ENCODE measurements at places on chromosomes 11 and 22.
A peak's percentile ranks its signal among the peaks of the same experiment; 100 is the strongest.

GRCh38 chr11:17767301-17767885 is 32.8 kb downstream of the KCNC1 start:
- DNase-seq, result no peak

DNA sequence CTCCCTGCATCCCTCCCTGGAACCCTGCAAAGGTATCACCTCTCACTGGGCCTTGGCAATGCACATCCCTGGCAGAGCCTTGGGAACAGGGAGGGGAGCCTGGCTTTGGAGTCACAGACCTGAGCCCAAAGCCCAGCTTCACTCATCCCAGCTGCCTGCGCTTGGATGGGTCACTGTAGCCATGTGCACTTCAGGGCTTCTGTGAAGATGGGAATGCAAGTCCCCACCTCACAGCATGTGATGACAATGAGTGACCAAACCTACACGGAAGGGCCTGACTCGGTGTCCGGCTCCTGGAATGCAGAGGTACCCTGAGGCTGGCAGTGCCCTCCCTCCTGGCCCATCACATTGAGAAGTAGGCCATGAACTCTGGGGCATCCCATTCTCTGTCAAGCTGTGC is 22.8 kb upstream of the BAIAP2L2 start:
- DNase-seq, result no peak

DNA sequence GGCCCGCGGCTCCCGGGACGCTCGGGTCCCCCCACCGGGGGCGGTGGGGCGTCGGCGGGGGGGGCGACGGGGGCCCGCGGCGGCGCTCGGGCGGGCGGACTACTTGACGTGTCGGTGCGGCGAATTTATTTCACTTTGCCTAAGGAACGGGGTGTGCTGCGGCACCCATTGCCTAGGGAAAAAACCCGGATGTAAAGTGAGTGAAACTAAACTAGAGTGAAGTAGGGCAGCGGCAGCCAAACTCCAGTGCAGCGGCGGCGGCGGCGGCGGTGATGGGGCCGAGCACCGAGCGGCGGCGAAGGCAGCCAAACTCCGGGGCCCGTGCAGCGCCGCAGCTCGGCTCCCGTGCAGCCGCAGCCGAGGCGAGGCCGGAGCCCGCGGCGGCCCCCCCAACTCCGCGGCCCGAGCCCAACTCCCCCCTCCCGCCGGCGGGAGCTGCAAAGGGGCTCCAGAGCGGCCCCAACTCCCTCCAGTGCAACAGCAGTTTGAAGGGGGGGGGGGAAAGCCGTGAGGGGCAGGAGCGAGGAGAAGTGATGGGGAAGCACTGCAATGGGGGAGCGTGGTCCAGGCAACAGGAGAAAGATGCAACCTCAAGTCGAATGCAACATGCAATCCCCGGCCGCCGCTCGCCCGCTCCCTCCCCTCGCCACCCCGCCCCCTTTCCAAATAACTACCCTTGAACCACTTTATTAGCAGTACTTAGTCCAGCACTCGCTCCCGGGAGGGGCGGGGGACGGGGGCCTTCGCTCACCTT is 647 bp upstream of the PHF21A start:
- DNase-seq, result peak; percentile 48

GRCh38 chr11:33540427-33540826 is 160.2 kb downstream of the C11orf91 start:
- DNase-seq, result no peak

- no peak for DNase-seq
These were observed 42.6 kb downstream of the DDI1 start for GRCh38 chr11:104078995-104079394.

DNA sequence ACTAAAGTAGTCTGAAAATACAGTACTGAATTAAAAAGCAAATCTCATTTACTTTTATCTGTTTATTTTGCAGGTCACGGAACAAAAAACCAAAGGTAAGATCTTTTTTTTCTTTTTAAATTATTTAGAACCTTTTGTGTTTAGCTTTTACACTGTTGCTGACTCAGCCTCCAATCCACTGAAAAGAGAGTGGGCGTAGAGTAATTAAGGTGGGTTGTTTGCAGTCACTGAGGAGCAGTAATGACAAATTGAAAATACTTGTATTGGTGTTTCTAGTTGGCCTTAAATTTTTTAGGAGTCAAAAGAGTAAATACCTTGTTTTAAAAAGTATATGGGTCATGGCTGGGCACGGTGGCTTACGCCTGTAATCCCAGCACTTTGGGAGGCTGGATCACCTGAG is 73.4 kb downstream of the TNRC6B start:
- DNase-seq, result no peak

DNA sequence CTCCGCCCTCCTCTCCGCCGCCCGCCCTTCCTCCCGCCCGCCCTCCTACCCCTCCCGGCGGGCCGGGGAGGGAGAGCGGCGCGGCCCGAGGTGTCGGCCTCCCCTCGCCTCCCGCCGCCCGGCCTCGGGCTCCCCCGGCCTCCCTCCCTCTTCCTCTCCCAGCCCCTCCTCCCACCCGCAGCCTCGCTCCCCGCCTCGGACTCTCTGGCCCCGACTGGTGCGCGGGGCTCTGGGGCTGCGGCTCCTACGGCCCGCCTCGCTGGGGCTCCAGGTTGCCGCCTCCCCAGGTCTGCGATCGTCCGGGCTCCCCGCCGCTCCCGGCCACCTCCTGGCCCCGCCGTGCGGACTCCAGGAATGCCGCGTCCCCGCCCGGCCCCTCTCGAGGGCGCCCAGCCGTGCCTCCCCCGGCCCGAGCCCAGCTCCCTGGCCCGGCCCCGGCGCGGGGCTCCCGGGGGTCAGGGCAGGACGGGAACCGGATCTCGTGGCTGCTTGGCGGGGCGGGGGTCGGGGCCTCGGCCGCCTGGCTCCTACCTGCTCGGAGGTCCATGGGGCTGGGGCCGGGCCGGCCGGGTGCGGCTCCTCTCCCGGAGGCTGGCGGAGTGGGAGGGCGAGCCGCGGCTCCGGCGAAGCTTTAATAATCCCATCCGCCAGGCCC is at the start of gene CLCF1:
TSS of gene CLCF1 (minus strand) at position 606 of the 655 bp plus-strand sequence. CDS start at position 547, 59 bp downstream.
- no peak for DNase-seq

GRCh38 chr11:68843052-68843561 is 1.4 kb upstream of the CPT1A start:
- no peak for DNase-seq

DNA sequence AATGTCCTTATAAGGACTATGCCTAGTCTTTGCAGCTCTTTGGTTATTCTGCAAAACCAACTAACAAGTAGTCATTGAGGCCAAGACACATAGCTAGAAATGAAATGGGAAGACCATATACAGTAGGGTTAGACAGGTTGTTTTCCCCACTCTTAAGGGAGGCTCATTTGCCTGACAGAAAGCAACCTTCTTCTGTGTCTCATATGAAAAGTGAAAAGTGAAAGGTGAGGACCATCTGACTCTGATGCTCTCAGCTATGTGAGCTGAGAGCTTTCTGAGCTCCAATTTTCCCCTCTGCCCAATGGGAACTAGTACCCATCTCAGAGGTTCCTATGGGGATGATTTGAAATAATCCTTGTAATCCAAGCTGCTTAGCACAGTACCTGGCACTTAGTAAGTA is 142.0 kb upstream of the BDNF start:
- DNase-seq, result no peak
